SHP77 treated with DMSO at 0.1 percent for 48 hours (cell line): ENCODE measurements at places on chromosomes 2 and 18.

GRCh38 chr2:98293030-98293429 is 53.2 kb upstream of the CNGA3 start:
- no peak for DNase-seq

- peak; percentile 56 for DNase-seq
These were observed at the start of gene LONRF2 for GRCh38 chr2:100321866-100322820. LONRF2 (minus strand) TSS chr2:100322501; CDS start chr2:100322093, 408 bp downstream.

GRCh38 chr2:129164220-129164949 is 815.1 kb upstream of the RAB6C start:
- DNase-seq = no peak

GRCh38 chr2:99468155-99468554 is 21.7 kb downstream of the REV1 start:
- DNase-seq = no peak

DNA sequence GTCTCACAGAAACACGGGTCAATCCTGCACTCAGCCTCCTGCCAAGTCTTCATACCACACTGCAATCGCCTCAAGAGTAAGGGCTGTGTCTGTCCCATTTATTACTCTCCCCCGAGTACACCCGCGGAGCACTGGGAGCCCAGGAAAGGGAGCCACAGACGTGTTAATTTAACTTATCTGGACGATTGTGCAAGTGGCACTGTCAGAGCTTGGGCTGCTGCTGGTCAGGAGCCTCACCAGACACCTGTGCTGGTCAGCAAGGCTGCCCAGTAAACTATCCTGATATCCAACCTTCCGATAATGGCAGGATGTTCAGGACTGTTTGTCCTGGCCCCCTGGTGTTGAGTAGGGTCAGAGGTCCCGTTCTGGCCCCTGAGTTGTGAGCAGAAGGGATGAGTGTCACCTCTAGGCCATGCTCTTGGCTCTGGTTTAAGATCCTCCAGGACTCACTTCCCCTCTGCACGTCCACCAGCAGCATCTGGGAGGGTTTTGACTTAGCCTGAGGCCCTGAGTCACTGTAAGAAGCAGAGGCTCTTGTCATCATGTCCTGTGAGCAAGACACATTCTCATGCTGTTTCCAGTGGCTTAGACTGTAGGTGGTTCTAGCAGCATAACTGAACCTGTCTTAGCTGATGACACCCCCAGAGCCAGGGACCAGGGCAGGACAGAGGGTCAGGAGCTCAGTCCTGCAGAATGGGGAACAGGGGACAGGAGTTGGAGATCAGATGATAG is 82.5 kb upstream of the ARL4C start:
- no peak for DNase-seq

DNA sequence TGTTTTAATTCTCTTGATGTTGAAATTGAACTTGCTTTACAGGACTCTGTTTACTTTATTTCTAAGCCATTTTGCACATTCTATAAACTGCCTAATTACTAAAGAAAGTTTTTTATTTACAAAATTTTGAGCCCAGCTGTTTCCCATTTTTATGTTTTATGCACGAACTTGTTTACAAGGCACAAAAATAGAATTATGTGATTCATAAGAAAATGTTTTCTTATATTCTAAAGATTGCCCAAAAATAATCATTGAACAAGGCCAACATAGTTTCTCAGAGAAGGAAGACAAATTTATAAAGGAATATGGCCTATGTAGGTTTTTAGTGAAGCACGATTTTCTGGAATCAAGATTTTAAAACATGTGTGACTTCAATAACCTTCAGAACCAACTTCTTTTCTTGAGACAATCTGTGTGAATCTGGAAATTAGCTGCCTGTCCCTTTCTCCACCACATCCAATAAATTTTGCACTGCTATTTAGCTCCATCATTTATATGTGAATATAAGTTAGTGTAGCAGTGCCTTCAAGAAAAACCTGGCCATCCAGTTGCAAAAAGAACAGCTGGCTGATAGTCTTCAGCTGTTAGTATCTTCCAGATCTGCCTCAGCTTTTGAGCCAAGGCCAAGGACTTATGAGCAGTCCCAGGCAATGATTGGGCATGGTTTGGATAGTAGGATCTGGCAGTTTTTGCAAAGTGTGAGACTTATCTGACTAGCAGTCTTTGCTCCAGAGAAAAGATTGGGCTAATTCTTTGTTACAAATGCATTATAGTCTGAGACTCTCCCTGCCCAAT is 253.2 kb upstream of the COL3A1 start:
- DNase-seq = no peak
